ENCODE measurements at places on chromosomes 5 and 9. TPM values are rescaled to one million over a fixed set of nuclear protein-coding genes. Genes with fewer than 3 reads are reported as not detected.

GRCh38 chr9:78674874-78675273 lies 377.9 kb downstream of the PSAT1 start:
- DNase-seq: no peak

GRCh38 chr5:159105145-159106053 lies 5.7 kb upstream of the EBF1 start:
- no peak for DNase-seq

The CDX1 gene
- 1.0 TPM for total RNA-seq

The C5orf52 gene
- total RNA-seq: not detected

DNA sequence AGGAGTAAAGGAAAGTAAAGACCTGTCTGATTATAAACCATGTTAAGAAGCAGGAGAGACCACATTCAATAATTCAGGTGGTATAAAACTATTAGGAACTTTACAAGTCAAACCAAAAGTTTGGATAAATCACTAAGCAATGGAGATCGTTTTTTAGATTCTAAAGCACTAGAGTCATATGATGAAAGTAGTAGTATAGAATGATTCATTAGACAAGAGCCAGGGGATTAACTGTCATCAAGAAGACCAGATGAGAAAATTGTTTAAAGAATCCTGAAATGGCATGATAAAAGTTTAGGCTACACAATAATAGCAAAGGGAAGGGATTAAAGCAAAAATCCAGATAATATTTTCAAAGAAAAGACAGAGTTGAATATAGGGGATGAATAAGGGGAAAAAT lies 12.9 kb upstream of the CARNMT1 start:
- no peak for DNase-seq

DNA sequence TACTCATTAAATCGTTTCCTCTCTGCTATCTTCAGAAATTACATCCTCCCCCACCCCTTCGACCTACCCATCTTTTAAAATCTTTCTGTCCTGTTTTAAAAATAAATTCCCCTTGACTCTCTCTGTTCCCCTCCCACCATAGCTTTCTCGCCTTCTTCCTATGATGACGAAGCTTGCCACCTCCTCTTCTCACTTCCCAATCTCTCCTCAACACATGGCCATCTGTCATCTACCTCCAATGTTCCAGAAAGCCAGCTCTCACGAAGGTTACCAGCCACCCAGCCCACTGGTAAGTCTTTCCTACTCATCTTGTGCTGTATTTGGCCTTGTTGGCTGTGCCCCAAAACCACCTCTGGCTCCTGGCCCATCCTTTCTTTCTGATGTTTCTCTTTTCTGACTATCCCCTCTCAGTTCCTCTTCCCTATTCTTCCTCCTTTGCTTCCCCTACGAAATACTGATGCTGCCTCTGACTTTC lies 346.3 kb downstream of the ENC1 start:
- DNase-seq: no peak

DNA sequence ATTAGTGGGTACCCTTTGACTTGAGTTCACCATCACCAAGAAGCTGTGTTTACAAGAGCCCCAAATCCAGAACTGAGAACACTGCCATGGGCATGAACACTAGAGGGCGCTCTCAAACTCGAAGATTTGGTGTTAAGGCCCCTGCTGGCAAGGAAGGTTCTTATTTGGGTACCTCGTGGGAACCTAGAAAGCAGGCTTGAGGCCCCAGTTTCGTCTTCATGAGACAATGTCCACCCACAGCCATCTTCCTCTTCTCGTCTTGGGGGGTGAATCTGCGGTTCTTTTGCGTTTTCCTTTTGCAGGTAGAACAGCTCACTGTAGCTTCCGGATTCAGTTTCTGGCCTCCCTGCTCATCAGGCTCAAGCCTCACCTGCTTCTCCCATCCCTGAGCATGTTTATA lies 184.0 kb downstream of the SEMA5A start:
- no peak for DNase-seq

- no peak for DNase-seq
Measured at GRCh38 chr5:180624587-180624986, 24.8 kb downstream of the FLT4 start.

GRCh38 chr9:27599870-27600238 lies 26.6 kb upstream of the C9orf72 start:
- DNase-seq: no peak

GRCh38 chr5:103866169-103866568 lies 303.6 kb upstream of the NUDT12 start:
- no peak for DNase-seq

The PAPPA gene
- total RNA-seq: 214 TPM

- DNase-seq: no peak
Measured at GRCh38 chr5:157976429-157976828, 117.5 kb upstream of the CLINT1 start.

The SLC25A46 gene
- total RNA-seq: 41.9 TPM

The FOXD4L5 gene
- 0.16 TPM for total RNA-seq

GRCh38 chr9:88971131-88971960 lies 19.9 kb upstream of the S1PR3 start:
- DNase-seq: peak; percentile 56

DNA sequence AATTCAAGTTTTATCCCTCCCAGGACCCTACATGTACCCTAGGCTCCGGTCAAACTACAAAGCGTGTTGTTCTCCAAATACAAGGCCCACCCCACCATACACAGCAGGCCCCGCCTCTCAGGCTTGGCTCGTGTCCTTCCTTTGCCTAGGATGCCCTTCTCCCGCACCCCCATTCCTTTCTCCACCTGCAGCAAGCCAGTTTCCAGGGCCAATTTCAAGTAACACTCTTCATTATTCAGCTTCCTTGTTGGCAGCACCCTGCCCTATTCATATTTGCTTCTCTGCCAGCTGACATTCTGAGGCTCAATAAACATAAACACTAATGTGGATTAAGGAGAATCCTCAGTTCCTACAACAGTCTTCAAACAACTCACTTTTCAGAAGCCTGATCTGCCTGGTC lies 31.7 kb downstream of the EPB41L4B start:
- no peak for DNase-seq

The AGXT2 gene
- not detected for total RNA-seq

DNA sequence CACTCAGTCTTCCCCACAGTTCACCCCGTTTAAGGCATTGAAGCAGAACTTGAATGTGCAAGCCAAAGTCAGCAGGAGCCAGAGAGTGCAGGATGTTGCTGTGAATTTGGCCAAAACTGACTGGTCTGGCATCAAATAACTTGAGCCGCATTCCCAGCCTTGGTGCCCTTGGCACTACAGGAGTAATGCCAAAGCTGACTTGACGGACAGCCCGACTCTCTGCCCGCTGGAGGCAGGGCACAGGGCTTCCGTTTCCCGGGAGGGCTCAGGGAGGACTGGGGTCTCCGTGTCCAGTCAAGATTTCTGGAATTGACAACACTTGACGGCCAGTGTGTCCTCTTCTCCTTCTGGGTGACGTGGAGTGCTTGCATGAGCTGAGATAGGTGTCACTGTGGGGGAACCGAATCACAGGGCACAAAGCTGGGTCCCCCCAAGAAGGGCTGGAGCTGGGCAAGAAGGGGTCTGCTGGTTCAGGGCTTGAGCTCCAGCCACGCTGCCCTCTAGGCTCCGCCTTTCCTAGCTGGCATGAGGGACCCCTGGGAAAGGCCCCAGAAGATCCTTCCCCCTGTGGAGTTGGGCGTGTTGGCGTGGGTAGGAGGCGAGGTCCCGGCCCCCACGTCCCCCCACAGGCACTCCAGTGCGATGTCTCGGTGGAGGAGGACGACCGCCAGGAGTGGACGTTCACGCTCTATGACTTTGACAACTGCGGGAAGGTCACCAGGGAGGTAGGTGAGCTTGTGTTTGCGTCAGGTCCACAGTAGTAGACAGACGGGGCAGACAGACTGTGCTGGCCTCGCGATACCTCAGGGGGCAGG lies 25.2 kb downstream of the NKD2 start:
- DNase-seq: no peak

DNA sequence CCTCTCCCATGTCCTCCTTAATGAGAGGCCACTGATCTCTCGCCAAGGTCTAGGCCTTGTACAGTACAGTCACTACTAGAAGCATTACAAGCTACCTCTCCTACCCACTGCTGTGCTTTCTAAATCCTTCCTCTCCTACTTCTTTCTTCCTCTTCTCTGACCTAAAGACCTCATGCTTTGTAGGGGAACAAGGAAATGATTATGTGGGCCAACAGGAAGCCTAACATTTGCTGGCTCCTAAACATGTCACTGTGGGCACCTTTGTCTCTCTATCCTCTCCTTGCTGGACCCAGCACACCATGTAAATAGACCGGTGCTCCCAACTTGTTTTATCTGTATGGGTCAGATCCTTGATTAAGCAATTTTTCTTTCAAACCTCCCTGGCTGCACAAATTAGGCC lies 16.7 kb downstream of the SLC28A3 start:
- DNase-seq: no peak

DNA sequence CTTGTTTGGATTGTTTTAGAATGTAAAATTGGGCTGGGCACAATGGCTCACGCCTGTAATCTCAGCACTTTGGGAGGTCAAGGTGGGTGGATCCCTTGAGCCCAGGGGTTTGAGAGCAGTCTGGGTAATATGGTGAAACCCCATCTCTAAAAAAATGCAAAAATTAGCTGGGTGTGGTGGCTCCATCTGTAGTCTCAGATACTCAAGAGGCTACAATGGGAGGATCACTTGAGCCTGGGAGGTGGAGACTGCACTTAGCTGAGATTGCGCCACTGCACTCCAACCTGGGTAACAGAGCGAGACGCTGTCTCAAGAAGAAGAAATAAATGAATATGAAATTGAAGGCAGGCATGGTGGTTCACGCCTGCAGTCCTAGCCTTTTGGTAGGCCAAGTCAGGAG lies 21.3 kb downstream of the MAML1 start:
- DNase-seq: no peak

The FBP2 gene
- total RNA-seq: not detected

The SPATA31D4 gene
- not detected for total RNA-seq

GRCh38 chr5:52794519-52794918 lies 6.8 kb downstream of the ITGA1 start:
- DNase-seq: no peak

The TRPM3 gene
- not detected for total RNA-seq

DNA sequence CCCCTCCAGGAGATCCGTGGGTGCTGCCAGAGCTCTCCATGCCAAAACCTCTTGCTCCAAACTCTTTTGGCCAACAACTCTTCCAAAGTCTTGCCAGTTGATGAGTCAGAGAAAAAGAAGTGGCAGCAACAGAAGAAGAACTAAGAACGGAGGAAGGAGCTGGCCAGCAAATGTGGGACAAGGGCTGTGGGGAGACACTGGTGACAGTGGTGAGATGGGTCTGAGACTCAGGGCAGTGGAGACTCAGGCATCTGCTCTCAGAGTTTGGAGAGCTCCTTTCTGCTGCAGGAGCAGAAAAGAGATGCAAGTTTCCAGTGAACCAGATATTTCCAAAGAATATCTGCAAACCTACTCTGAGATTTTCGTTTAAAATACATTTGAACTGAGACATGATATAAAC lies 92.3 kb upstream of the SEMA6A start:
- no peak for DNase-seq
